GM20000 (cell line): ENCODE measurements at places on chromosomes 16 and 17.

- DNase-seq, result no peak
Observed at GRCh38 chr17:72382971-72383722, 262.3 kb downstream of the SOX9 start.

- no peak for DNase-seq
Observed at GRCh38 chr16:30067584-30067916, 2.0 kb downstream of the ALDOA start.

GRCh38 chr16:79543219-79543618, 57.3 kb downstream of the MAF start:
- DNase-seq, result no peak

GRCh38 chr16:55391760-55392375, 67.9 kb downstream of the IRX6 start:
- DNase-seq, result no peak

- no peak for DNase-seq
Observed at GRCh38 chr17:71331754-71332325, 789.0 kb upstream of the SOX9 start.

GRCh38 chr17:9401434-9401833, 174.2 kb downstream of the STX8 start:
- no peak for DNase-seq

DNA sequence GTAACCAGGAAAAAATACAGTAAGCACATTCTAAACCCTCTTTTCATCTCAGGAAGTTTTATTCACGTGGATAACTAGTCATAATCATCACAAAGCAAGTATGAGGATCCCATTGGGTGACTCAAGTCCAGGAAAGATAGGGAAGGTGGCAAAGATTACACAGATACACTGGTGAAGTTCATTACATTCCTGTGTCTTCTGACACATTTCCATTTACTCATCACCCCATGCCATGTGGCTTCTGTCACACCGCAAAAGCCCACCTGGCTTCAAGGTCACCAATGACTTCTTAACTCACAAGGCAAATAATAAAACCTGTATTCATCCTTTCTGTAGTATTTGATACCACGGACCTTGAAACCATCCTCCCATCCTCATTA, 17.0 kb downstream of the HS3ST3A1 start:
- no peak for DNase-seq

GRCh38 chr16:11092788-11093571, 148.6 kb downstream of the CLEC16A start:
- no peak for DNase-seq

DNA sequence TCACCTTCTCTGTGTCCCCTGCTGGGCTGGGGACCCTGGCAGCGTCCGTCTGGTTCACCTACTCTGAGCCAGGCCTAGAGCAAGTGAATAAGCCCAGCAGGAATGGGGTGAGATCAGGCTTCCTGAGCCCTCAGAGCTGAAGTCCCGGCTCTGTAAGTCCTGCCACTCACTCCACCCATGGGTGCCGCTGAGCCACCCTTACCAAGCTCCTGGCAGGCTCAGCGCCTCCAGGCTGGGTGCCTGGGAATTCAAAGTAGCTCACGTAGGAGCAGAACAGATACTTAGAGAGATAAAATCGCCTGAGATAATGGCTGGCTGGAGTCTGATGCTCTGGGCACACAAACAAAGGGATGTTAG, 9.8 kb upstream of the LASP1NB start:
- no peak for DNase-seq

DNA sequence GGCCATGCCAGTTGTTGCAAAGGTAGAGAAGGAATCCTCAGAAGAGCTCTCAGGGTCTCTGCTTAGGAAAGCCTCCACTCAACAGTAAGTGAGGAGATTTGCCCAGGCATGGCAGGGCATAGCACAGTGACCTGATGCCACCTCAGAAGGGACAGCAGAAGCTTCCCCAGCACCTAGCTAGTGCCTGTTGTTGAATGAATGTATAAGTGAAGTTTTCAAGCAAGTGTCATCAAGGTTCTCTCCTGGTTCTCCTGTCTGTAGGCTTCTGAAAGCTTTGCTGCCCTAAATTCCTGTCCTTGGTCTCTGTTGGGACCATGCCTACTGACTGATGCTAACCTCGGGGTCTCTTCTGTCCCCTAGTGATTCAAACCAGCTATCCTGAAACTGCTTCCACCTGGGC, 114.9 kb upstream of the TBX2 start:
- no peak for DNase-seq
